ENCODE measurements at places on chromosomes 1 and 21.

DNA sequence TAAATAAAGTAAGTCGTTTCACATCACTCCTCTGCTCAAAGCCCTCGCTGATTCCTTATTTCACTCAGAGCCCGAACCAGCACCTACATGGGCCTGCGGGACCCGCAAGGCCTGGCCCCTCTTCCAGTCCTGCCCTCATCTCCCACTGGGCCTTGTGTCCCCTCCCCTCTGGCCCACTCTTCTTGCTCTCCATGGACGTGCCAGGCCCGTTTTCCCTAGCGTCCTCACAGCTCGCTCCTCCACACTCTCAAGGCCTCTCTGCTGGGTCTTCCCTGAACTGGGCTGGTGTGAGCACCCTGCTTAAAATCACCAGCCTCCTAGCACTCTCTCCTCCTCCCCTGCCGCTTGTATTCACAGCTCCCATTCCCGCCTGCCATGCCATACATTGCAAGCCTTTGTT lies 237.9 kb downstream of the FOXD2 start:
- DNase-seq = no peak

DNA sequence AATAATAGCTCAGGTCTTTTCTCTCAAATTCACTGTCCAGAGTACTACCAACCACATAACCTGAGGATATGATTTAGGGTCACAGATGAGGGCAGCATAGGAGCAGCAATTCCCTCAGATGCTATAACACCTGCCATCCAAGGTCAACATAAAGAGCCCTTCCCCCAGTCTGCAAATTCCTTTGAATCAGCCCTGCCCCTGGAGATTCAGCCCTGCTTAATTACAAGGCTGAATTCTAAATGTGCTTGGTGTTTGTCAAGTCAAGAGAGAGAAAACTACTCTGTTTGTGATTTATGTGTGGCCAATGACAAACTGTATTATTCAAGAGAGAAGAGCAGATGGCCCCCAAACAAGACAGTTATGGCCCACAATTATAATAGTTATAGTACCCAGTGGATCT lies 195.7 kb upstream of the ADGRL2 start:
- DNase-seq = no peak

DNA sequence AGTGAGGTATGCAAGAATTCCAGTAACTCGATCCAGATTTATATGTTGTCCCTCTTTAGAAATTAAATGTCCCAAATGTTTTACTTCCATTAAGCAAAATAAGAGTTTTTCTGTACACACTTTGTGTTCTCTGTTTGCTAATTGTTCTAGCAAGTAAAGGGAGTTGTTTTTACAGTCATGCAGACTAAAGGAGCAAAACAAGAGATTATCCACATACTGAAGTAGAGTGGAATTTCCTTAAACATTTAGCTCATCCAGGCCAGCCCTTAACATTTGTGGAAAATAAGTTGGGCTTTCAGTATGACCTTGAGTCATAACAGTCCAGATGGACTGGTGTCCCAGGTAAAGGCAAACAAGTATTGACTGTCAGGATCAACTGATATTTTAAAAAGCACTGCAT lies 44.1 kb upstream of the TINAGL1 start:
- DNase-seq = no peak

- peak; percentile 52 for DNase-seq
Measured at GRCh38 chr1:74161497-74161896, 36.5 kb downstream of the LRRIQ3 start.

GRCh38 chr1:53851571-53852285 lies 13.6 kb upstream of the NDC1 start:
- DNase-seq = no peak
